Fibroblast of the aortic adventitia (primary cell): ENCODE measurements at places on chromosomes 2 and 18. TPM values are rescaled to one million over a fixed set of nuclear protein-coding genes. Genes with fewer than 3 reads are reported as not detected.
A peak's percentile ranks its signal among the peaks of the same experiment; 100 is the strongest.

DNA sequence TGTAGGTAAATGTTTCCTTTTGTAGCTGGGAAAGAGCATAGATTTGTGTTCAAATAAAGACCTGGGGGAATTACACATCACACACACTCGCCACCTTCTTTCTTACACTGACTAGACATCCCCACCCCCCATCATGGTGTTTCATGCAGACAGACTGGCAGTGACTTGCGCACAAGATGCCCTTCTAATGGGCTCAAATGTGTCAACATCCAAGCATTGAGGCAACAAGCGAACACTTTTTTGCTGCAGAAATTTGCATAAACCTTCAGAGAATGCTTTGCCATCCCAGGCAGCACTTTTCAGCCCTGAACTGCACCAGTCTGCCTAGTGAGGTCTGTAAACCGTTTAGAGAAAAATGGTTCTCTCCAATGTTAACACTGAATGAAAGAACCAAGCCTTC lies 4.5 kb downstream of the HOXD8 start:
- no peak for DNase-seq

- no peak for DNase-seq
Measured at GRCh38 chr2:26738481-26738880, 25.6 kb upstream of the SLC35F6 start.

DNA sequence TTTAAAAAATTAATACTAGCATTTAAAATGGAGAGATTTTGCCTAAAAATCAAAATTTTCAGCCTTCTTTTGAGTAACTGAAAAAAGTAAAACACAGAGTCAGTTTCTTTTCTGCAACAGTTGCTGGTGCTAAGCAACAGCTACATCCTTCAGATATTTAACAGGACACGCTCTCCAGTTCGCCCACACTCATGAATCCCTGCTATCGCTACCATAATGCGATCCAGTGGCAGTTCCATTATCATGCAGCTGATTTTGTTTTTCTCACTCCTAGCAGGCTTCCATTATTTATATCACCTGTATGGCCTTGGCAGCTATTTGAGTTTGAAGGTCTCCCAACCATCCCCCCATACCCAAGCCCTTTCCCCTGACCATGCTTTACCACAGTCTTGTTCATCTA lies 93.1 kb upstream of the NCKAP5 start:
- no peak for DNase-seq

DNA sequence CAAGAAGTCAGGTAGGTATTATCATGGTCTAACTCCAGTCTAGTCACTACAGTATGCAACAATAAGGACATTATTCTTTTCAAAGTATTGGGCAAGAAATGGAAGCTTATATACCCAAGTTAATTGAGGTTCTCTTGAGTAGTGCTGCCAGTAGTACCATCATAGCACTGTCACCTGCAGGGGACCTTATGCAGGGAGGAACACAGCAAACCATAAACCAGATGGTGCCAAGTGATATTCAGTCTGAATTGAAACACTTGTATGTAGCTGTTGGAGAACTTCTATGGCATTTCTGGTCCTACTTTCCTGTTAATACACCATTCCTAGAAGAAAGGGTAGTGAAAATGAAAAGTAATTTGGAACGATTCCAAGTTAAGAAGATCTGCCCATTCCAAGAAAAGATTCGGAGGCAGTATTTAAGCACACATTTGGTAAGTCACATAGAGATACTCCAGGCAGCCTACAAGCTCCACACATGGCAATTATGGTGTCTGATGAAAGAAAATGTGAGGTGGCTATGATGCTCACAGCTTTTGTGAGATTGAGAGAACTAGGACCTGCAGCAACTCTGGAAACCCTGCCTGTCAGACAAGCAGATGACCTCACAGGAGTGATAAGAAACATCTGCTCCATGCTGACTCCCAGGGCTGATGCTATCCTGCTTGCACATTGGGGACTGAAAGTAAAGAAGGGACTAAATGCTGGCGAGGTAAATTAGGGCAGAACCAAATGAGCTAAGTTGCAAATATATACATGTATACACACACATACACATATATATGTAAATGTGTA lies 174.7 kb downstream of the MC4R start:
- peak; percentile 16 for DNase-seq

DNA sequence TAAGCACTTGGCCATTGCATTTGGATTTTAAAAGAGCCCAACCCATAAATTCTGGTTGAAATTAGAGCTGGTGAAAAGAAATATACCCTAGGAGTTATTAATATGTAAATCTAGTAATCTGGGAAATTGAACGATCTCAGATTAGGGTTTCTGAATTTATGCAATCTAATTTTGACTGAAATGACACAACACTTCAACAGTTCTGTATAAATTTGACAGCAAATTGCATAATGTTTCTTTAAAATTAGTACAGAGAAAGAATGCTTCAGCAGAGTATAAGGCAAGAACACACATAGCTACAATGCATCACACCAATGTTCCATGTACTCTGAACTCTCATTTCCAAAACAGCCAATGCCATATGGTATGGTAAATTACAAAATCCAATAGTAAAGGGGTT lies 201.5 kb upstream of the ITGA4 start:
- DNase-seq, result no peak

GRCh38 chr2:88071365-88071764 lies 3.7 kb downstream of the SMYD1 start:
- no peak for DNase-seq

DNA sequence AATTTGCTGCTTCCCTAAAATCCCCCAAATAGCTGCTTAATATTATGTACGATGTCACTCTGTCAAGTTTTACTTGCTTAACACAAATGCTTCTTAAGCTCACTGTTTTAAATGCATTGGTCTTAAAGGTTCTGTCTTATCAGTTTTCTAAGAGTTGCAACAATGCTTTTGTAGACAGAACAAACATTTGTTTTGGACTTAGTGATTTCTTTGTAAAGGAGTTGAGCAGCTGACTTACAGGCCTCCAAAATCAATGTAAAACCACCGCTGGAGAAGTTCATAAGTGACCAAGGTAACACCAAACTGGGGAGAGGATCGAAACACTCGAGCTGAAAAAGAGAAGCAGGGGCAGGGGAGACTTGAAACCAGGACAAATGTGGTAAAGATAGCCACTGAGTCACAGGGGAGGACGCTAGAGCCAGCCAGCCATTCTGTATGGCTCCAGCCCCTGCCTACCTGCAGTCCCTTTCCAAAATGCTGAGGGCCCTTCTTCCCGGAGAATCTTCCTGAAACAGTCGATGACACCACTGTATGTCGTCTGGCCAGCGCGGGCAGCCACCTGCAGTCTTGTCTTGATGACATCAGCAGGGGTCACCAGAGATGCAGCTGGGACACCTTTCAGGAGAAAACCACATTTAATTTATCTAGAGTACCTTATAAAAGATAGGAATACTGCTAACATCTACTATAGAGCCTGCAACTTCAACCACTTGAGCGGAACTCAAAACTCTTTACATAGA lies 100.2 kb downstream of the DYNC1I2 start:
- no peak for DNase-seq

DNA sequence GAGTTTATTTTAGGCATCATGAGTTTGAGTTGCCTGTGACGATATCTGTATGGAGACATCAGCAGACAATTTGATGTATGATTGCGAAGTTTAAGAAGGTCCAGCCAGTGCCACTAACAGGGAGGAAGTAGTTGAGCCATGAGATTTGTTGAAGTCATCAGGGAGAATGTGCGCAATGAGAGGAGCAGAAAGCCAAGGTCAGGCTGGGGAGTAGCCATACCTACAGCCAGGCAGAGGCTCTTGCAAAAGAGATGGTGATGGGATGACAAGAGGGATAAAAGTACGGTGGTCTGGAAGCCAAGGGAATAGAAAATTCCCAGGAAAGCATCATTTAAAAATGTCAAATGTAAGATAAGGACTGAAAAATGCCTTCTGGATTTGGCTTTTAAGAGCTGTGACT lies 51.2 kb downstream of the LIMS1 start:
- DNase-seq, result peak; percentile 72

GRCh38 chr2:30254685-30255001 lies 23.3 kb downstream of the LBH start:
- no peak for DNase-seq

DNA sequence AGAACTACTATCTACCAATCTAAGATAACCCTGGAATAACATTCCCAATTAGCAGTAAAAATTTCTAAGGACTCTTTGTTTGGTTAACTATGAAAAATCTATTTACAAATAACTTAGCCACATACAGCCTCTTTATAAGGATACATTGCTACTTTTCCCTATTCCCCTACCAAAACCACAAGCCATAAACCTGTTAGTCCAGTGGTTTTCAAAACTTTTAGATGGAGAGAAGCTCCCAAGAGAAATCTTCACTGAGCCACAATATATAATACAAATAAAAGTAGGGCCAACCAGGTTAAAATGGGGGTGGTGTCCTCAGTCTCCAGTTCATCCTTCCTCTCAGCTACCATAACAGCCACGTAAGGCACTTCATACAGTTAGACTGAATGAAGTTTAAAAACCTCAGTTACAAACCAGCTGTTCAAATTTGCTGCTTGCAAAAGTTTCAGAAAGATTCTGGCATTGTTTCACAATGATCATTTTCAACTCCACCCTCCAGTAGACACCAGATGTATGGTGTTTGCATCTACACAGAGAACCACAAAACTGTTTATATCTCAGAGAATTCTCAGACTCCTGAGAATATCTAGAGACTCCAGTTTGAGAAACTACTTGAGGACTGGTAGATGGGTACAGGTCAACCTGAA lies 26.0 kb downstream of the SOS1 start:
- peak; percentile 71 for DNase-seq

- no peak for DNase-seq
Measured at GRCh38 chr2:99634234-99634633, 144.4 kb upstream of the REV1 start.

DNA sequence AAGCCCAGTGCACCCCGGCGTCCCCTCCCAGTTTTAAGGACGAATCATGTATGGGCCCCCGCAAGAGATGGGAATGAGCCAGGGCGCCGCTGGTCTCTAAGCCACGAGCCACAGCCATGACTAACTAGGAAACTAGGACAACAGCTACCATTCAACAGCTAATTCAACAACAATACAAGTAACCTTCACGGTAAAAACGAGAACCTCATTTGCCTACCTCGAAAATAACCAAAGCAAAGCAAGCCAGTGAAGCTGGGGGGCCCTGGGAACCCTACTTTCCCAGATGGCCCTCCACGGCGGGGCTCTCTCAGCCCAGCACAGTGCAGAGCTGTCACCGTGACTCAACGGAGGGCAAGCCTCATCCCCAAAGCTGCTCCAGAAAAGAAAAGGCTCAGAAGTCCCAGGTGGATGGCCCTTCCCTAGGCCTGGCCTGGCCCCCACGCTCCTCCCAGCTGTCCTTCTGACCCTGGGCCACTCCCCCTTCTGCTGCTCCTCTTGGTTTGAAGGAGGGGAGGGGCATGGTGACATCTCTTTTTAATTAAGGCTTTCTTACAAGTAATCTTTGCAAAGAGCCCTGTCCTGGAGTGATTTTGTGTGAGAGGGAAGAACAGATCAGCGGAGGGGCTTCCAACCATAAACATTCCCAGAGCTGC lies 126.3 kb downstream of the HDAC4 start:
- DNase-seq, result peak; percentile 64

DNA sequence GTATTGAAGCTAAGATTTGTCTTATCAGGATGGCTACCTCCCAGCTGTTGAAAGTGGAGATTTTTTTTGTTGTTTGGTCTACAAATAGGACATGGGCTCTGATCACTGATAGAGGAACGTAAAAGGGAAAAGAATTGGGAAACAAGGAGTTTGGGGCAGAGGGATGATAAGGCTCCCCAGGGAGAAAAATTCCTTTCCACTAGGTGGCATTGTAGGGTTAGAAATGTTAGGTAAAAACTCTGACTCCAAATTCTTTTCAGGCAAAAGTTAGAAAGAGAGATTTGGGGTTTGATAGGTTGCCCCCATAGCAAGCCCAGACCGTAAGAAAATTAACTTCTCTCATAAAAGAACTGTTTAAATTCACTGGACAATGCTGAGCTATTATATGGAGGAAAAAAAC lies 19.8 kb downstream of the CMPK2 start:
- DNase-seq, result peak; percentile 30

Gene ANKRD29
- total RNA-seq, result 6.1 and 17.4 TPM in 2 replicates

Gene PDE11A
- total RNA-seq, result not detected in 2 replicates

Gene TXNL4A
- 54.6 and 62.2 TPM in 2 replicates for total RNA-seq

Gene ITPRIPL1
- total RNA-seq, result 2.5 and 3.4 TPM in 2 replicates

Gene RESP18
- not detected in 2 replicates for total RNA-seq

Gene ANKRD30B
- 0.36 and 2.7 TPM in 2 replicates for total RNA-seq

Gene SNTG2
- 0.09 TPM in 1 of 2 replicates, not detected in the other for total RNA-seq
